ENCODE measurements at places on chromosomes 6 and 20.

DNA sequence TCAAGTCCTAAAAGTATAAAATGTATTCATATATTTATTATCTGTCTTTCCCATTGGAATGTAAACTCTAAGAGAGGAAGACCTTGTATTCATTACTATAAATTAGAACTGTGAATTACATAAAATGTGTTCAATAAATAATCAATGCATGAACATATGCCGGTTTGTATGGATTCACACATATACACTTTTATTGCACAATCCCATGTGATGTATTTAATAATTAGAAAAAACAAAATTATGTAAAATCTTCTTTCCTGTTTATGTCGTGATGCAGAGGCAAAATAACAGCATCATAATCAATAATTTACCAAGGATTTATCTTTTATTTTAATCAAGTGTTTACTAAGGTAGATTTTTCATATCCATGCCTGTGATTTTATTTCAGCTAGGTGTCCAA, 240.5 kb downstream of the KHDRBS2 start:
- DNase-seq, result no peak

GRCh38 chr6:122180132-122180531, 219.3 kb upstream of the HSF2 start:
- no peak for DNase-seq

- DNase-seq, result no peak
Observed at GRCh38 chr20:59579404-59580145, 24.8 kb upstream of the PHACTR3 start.

GRCh38 chr6:128186729-128187128, 285.9 kb upstream of the THEMIS start:
- DNase-seq, result no peak

DNA sequence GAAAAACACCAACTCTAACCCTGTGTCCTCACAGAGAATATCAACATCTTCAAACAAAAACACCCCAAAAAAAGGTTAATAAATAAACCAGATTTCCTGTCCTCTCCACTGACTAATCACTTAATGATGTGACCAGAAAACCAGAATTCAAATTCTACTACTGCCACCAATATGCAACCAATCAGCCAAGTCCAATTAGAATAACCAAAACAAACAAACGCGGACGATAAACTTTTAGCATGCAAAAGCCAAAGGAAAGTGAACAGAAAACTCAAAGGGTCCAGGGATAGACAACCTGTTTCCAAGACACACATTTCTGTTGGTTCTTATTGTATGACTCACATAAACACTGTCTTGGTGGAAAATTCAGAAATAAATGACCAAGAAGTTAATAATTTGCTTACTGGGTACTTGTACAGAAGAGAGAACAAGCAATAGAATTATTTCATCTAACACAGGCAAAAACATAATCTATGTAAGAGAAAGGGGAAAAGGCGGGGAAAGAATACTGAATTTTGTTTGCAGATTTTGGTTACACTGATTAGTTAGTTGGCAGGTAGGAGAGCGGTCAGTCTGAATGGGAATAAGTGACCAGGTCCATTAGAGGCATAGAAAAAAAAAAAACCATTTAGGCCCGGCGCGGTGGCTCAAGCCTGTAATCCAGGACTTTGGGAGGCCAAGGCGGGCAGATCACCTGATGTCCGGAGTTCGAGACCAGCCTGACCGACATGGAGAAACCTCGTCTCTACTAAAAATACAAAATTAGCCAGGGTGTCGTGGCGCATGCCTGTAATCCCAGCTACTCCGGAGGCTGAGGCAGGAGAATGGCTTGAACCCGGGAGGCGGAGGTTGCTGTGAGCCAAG, 34.1 kb downstream of the HFE start:
- DNase-seq, result no peak

DNA sequence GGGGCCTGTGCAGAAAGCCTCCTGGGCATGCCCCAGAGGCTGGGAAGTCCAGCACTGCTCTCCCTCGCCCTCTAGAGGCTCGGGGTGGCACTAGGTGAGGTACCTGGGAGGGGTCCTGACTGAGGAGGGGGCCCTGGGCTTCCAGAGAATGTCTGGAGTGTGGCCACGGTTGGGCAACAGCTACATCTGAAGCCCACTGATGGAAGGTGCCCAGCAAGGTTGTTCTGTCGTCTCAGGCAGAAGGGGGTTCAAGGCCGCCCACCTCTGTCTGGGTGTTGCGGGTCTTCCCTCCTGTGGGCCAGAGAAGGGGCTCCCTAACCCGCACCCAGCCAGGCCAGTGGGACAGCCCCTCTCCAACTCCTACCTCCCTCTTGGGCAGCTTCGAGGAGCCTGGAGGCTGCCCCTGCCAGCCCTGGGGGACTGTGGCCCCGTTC, 11.4 kb upstream of the VEGFA start:
- DNase-seq, result no peak

GRCh38 chr6:111942561-111942960, 69.3 kb upstream of the FYN start:
- no peak for DNase-seq

GRCh38 chr6:10268611-10269310, 146.1 kb downstream of the TFAP2A start:
- DNase-seq, result no peak

DNA sequence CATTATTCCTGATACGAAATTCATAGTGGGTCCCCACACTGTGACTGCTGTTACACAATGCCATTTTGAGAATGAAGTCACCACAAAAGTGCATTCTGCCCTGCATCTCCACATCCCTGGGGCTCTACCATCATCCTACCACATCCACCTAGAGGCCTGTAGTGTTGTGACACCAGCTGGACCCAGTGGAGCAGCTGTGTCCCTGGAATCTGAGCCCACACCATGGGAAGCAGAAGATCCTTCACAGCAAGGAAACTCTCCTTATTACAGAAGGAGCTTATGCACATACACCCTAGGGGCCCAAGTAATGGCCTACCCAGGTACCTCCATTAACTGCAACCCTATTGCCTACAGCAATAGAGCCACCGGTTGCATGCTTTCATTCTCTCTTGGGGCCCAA, 566.6 kb upstream of the EPHA7 start:
- no peak for DNase-seq

DNA sequence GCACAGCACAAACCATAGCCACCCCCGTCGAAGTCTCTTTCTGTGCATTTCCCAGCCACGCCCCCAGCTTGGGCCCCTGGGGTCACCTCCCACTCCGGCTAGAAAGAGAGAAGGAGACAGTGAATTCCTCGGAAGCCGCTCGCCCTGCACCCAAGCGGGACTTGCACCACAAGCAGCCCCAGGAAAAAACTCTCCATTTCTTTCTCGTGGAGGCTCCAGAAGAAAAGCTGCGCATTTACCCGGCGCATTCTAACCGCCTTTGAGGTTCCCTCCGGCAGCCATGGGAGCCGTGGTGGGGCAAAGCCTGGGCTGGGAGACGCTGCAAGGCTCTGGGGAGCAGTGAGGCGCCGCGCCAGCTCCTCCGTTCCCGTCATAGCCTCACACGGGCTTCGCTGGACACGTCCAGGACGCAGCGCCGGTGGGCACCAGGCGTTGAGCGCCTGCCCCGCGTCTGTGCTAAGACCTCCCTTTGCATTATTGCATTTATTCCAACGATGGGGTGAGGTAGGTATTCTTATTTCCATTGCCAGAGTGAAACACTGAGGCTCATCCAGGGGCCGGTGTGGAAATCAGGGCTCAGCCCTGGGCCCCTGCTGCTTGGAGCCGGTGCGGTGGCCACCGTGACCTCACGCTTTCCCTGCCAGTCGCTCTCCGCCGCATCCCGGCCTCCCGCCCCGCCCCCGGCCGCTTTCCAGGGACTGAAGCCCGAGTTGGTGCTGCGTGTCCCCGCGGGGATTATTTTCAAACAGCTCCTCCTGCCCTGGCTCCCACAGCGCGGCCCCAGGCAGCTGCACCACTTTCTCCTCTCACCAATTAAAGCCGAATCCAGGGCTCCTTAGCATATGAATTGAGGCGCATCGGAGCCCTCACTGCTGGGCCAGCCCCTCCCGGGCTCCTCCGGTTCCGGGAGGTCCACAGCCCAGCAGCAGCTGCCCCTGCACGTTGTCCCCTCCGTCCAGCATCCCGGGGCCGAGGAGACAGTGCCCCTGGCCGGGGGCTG, 148.3 kb upstream of the AFDN start:
- no peak for DNase-seq

DNA sequence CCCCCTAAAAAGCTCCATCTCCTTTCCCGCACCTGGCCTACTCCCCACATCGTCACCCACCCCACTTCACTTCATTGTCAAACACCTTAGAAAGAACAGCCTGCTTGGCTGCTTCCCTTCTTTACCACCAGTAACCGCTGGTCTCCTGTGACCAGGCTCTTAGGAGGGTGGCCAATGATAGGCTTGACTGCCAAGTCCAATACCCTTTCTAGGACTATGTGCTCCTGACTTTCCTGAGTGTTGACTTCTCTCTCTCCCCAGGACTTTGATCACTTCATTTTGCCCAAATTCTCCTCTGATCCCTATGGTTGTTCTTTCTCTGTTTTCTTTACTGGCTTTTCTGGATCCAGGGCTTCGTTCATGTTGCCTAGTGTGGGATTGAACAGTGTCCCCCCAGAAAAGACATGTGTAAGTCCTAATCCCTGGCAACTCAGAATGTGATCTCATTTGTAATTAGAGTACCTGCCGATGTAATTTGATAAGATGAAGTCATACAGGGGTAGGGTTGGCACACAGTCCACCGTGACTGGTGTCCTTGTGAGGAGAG, 254.0 kb downstream of the GMDS start:
- DNase-seq, result no peak

GRCh38 chr6:13589801-13590200, 15.4 kb downstream of the SIRT5 start:
- no peak for DNase-seq

DNA sequence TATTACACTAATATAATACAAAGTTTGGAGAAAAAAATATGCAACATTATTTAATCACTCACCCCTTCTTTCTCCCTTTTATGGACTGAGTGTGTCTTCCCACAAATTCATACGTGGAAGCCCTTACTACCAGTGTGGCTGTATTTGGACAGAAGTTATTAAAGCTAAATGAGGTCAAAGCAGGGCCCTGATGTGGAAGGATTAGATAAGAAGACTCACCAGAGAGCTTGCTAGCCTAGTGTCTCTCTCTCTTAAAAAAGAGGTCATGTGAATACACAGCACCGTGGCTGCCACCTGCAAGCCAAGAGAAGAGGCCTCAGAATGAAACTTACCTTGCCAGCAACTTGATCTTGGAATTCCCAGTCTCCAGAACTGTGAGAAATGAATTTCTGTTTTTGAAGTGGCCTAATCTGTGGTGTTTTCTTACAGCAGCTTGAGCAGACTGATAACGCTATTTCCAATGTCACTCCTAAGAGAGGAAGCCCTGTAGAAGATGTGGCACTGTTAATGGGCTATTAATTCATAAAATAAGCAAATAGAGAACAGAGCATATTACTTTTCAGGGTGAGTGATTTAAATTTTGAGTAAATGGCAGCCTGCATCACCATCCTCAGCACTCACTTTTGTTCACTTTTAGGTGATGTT, 233.4 kb downstream of the TBC1D7 start:
- no peak for DNase-seq

GRCh38 chr6:89454300-89454699, 21.3 kb downstream of the ANKRD6 start:
- DNase-seq, result no peak

DNA sequence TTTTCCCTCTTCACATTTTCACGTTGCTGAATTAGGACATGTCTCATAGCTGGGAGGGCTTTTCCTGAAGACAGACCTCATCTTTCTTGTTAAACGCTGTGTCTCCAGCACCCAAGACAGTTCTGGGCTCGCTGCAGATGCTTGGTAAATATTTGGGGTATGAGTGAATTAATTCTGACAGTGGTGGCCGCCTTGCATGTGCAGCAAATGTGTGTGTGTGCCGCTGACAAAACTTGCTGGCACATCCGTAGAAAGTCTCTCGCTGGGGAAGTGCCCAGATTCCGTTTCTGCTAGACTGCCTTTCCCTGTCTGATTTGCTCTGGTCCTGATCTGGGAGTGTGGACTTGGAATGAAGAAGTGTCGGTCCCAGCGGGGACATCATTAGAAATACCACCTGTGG, 48.2 kb upstream of the ZNFX1 start:
- no peak for DNase-seq

DNA sequence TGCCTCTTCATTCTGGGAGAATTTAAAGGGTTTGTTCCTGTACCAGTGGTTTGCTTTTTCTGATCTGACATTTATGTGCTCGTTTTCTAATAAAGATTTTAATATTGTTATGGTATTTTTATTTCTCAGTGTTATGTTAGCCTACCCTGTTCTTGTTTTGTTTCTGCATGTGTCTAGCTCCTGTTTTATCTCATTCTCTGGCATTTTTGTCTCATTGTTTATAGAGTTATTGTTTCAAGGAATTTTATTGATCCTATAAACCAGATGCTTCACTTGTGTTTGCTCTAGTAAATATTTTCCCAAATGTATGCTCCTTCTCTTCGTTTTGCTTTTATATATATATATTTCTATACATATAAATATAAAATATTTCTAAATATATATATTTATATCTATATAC, 152.8 kb downstream of the PLCB1 start:
- no peak for DNase-seq

DNA sequence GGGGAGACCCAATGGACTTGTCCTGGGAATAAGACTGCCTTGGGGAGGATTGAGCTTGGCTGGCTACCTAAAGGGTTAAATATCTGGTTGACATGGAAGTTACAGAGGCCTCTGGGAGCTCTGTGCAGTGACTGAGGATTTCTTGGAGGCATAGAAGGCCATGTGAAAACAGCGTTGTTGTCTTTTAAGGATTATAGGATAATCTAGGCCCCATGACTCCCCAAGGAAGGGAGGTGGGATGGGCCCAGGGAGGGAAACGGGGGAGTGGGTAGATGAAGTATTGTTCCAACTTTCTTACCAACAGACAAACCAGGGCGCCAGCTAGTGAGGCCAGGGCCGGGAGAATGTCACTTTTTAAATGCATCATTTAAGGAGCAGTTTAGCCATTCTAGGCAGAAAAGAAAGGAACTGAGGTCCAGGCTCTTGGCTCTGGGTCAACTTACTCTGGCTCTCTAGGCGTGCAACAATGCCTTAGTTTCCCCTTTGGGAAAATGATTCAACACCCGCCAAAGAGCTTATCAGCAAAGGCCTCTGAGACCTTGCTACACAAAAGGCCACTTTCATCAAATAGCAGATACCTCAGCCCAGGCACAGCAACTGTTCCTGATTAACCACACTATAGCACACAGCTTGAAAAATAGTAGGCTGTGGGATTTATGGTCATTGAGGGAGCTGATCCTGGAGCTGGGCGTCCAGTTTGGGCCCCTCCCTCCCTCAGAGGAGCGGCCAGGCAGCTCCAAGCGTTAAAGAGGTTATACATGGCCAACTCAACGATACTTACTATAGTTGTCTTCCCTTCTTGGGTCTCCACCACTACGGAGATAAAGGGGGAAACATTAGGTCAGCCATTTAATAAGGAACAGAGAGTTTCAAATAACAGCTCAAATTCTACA, 7.0 kb downstream of the MRPS18A start:
- DNase-seq, result no peak

DNA sequence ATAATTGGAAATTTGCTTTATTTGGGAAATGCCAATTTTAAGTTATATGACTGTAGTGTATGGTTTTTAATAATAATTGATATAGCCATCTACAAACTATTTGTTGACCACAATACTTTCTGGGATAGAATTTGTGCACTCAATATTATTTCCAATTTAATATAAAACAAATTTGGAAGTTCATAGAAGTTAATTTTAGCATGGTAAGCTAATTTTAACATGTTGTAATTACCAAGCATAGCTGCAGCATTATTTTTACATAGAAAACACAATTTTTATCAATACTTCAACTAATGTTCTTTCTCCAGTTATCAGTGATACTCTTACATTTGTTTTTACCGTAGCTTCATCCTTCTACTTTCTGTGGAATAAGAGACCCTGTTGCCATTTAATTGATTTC, 100.8 kb downstream of the L3MBTL3 start:
- no peak for DNase-seq

- no peak for DNase-seq
Observed at GRCh38 chr20:35820715-35821114, 48.9 kb downstream of the PHF20 start.
